ENCODE measurements at places on chromosomes 7 and 10. TPM values are rescaled to one million over a fixed set of nuclear protein-coding genes. Genes with fewer than 3 reads are reported as not detected.

The KCTD7 gene
- total RNA-seq, result 16.5 TPM

The ZNF736 gene
- total RNA-seq, result not detected

The IRF5 gene
- total RNA-seq, result 0.24 TPM

The KMT2E gene
- 72.9 TPM for total RNA-seq

The VWC2 gene
- total RNA-seq, result not detected

The TMEM270 gene
- not detected for total RNA-seq

The FGFR2 gene
- 8.0 TPM for total RNA-seq

The CFAP46 gene
- 0.56 TPM for total RNA-seq

The MMD2 gene
- total RNA-seq, result not detected

The IGF2BP3 gene
- total RNA-seq, result 70.0 TPM

The BHLHA15 gene
- not detected for total RNA-seq

The METTL27 gene
- 2.2 TPM for total RNA-seq

The ZSCAN21 gene
- 14.6 TPM for total RNA-seq

The CACNA2D1 gene
- total RNA-seq, result 25.2 TPM

The GHRHR gene
- not detected for total RNA-seq

The FKBP9 gene
- 237 TPM for total RNA-seq

The MYOZ1 gene
- 0.78 TPM for total RNA-seq

The ZNF804B gene
- not detected for total RNA-seq

The FAM25C gene
- not detected for total RNA-seq

The CDHR1 gene
- not detected for total RNA-seq

The TRIL gene
- 4.0 TPM for total RNA-seq

The MKI67 gene
- 19.3 TPM for total RNA-seq

The TAS2R5 gene
- total RNA-seq, result 3.1 TPM

The PRRT4 gene
- total RNA-seq, result 0.54 TPM

The STAG3 gene
- 1.0 TPM for total RNA-seq

The DPYSL4 gene
- total RNA-seq, result 33.8 TPM

The RBP3 gene
- not detected for total RNA-seq

The NUDT13 gene
- total RNA-seq, result 2.8 TPM

The CLEC2L gene
- total RNA-seq, result not detected

The GDF2 gene
- total RNA-seq, result not detected

The MYL10 gene
- total RNA-seq, result 0.52 TPM

The RET gene
- 0.43 TPM for total RNA-seq

The SPRN gene
- total RNA-seq, result 2.2 TPM

The CCSER2 gene
- total RNA-seq, result 66.8 TPM

The OR9A4 gene
- not detected for total RNA-seq

The HOXA7 gene
- not detected for total RNA-seq

The PGAM2 gene
- total RNA-seq, result 0.97 TPM

The GOLGA7B gene
- not detected for total RNA-seq

The HOGA1 gene
- total RNA-seq, result not detected

The CNOT4 gene
- 22.8 TPM for total RNA-seq

The PIK3CG gene
- not detected for total RNA-seq

The ADRA2A gene
- not detected for total RNA-seq

The ITIH2 gene
- not detected for total RNA-seq

The PRLHR gene
- not detected for total RNA-seq

The CALY gene
- total RNA-seq, result 3.5 TPM

The SRRM3 gene
- total RNA-seq, result 0.71 TPM

The CADPS2 gene
- total RNA-seq, result 1.0 TPM

The FAM180A gene
- total RNA-seq, result 0.24 TPM

The CCDC126 gene
- total RNA-seq, result 14.8 TPM

All from osteocyte (in vitro differentiated cells).